Hepatocyte (in vitro differentiated cells): ENCODE measurements at places on chromosomes 13 and 19.

GRCh38 chr13:76822698-76823267 lies 63.4 kb downstream of the KCTD12 start:
- DNase-seq, result no peak

DNA sequence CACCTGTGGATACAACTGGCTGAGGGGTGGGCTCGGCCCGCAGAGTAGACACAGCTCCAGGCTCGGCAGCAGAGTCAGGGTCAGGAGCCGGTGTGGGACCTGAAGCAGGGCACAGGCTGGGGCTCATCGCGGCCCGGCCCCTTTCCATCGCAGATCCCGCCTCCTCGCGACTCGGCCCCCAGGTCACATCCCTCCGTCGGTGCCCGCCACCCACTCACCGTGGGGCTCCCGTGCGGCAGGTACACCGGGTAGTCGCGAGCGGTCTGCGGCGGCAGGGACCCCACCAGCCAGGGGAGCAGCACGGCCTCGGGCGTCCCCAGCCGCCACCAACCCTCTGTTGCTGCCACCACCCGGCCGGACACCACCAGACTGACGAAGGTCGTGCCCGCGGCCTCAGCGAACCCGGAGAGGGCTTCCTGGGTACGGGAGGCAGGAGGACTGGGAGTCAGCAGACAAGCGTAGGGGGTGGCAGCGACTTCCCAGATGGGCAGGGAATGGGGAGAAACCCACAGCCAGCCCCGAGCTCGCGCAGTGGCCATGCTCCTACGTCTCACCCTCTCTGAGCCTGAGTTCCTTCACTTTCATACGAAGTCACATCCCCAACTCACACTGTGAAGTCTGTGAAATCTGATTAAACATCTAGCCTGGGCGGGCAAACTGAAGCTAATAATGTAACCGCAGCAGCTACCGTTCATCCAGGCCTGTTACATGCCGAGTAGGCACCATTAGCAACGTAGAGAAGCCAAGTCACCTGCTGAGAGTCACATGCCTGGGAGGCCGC lies 3.7 kb downstream of the FUZ start:
- peak; percentile 67 for DNase-seq

- peak; percentile 31 for DNase-seq
Measured at GRCh38 chr13:33362986-33363727, 77.6 kb upstream of the STARD13 start.

DNA sequence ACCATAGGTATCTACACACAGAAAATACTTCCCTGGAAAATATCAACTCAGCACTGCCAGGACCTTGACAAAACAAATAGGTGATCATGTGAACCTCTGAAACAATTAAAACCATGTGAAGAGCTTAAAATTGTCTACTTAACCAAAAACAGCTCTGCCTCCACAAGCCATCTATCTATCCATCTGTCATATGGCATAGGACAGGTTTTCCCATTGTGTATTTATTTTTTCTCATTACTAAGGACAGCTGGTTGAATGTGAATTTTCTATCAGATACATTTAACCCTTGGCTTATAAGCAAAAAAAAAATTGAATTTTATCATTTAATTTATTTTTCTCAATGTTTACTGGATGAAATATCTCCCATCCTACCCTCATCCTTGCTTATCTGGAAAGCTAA lies 279.5 kb downstream of the PCDH9 start:
- DNase-seq, result no peak

DNA sequence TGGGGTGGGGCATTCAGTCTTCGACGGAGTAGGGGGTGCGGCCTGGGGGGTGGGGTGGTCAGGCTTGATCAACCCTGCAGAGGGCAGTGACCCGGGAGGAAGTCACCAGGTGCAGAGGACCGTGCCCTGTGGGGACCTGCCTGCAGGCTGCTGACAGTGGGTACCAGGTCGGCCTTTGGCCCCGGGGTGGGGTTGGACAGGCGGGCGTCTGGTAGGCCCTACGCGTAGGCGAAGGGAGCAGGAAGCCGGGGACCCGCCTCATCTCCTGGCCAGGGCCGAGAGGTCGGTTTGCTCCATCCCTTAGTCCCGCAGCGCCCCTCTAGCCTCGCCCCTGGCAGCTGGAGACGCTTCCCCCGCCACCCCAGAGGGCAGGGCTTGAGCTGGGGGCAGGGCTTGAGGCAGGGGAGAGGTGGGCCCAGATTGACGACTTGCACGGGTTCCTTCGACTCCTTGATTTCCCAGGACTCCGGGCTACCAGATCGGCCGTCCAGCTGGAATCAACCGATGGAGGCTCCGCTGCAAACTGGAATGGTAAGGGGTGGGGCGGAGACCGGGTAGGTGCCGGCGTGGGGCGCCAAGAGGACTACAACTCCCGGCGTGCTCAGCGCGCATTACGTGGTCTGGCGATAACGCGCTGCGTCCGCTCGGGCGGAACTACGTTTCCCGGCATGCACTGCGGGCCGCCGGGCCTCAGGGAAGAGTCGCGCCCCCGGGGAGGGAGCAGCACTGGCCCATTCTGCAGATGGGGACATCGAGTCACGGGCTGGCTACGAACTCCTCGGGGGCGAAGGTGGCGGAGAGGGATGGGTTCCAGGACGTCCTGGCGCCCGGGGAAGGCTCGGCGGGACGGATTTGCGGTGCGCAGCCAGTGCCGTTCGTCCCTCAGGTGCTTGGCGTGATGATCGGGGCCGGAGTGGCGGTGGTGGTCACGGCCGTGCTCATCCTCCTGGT lies at the start of gene PNPLA6:
TSS of gene PNPLA6 (plus strand) at position 671 of the 951 bp plus-strand sequence. CDS start at position 743, 72 bp downstream.
- DNase-seq, result peak; percentile 97

- no peak for DNase-seq
Measured at GRCh38 chr13:102582256-102582655, 14.5 kb upstream of the TPP2 start.

GRCh38 chr19:3631053-3631861 lies 4.7 kb upstream of the CACTIN start:
- DNase-seq, result no peak
